ENCODE measurements at places on chromosomes 2 and 18.

DNA sequence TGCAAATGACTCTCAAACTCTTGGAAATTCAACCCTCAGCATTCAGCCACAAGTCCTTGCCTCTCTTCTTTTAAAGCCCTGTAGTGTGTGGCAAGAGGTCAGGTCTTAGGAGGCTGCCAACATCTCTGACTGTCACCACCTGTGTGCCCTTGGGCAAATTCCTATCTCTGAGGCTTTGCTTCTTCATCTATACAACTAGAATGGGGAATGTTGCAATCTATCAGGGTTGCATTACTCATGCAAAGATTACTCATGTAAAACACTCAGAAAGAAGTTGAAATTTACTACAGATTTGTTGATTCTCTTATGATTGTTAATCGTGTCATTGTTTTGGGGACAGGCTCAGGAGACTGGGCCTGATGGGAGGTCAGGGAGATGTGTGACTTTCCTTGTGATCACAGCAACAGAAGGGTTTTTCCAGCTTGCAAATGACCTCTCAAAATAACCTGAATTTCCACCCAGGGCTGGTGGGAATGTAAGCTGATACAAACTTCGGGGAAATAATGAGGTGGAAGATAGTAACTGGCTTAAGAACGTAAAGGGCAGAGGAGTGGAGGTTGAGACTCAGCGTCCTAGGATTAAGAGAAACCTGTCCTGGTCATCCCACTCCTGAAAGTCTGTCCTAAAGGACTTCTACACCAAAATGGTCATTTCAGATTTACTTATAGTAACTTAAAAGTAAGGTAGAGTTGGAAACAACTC, 32.1 kb upstream of the SIGLEC15 start:
- no peak for DNase-seq

DNA sequence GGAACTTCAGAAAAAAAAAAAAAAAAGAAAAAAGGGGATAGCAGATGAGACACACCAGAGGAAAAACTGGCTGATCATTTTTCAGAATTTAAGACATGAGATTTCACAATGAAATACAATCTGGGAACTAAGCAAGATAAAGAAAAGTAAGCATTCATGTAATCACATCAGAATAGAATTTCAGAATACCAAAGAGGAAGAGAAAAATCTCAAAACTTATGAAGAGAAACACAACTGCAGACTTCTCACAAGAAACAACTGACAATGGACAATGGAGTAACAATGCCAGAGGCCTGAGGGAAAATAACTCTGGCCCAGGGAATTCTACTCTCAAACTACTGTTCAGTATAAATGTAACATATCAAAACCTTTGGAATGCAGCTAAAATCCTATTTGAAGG, 13.2 kb upstream of the RRM2 start:
- DNase-seq = no peak

DNA sequence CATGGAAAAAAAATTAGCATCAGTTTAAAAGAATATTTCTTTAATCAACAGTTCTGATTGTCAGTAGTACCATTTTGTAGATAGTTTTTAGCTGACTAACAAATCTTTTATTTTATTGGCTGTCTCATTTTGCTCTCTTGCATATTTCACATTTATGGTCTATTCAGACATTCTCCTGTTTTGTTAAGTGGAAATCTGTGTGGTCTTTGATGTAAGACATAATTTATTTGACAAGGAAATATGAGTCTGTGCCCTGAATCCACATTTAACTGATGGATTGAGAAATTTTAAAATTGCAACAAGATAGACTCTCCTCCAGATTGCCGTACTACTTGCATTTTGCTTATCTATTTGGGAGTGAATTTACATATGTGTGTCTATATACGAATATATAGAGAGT, 96.3 kb upstream of the ATP5MC3 start:
- DNase-seq = no peak

GRCh38 chr2:109275120-109276012, 146.4 kb downstream of the SH3RF3 start:
- DNase-seq = no peak

DNA sequence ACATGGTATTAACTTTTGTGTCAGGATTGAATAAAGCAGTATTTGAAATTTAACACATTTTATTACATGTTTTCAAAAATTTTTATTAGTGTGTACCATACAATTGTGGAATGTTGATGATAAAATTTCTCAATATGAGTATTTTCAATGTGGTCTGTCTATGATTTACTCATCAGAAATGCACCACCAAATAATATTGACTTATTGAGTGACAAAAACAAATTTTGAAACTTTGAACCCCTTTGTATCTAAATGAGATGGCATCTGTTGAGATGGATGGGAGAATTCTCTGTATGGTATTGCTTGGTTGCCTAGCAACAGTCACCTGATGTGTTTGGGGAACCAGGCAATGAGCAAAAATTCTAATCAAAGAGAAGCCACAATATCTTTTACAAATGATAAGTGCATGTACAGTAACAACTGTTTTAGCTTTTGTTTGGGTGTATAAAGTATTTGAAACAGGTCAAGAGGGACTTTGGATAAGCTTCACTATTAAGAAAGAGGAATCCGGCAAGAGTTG, 400.1 kb downstream of the CCDC85A start:
- DNase-seq = no peak

DNA sequence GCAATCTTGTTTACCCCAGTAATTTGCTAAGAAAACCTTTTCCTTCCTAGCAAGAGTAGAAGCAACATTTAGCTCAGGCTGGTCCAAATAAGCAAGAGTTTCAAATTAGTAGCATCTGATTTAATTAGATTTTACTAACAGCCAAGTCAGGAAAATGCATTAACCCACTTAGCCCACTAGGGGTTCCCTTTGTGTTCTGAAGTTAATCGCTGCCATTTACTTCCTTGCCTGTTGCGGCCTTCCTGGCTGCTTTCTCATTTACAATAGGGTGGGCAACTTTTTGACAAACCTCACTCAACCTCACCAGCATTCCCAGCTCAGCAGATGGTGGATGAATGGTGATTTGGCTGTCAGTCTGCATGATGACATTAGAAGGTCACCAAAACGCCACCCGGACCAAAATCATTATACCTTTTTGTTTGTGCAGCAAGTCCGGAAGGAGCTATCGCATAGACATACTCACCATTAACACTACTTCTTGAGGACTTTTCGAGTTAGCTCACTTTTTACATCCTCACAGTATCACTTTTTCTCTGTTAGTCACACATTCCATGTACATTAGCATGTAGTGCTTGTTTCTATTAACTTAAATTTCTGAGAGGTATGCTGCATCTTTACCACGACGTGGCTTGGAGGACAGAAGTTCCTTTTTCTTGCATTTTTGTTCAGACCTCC, 101.5 kb upstream of the SETBP1 start:
- no peak for DNase-seq

DNA sequence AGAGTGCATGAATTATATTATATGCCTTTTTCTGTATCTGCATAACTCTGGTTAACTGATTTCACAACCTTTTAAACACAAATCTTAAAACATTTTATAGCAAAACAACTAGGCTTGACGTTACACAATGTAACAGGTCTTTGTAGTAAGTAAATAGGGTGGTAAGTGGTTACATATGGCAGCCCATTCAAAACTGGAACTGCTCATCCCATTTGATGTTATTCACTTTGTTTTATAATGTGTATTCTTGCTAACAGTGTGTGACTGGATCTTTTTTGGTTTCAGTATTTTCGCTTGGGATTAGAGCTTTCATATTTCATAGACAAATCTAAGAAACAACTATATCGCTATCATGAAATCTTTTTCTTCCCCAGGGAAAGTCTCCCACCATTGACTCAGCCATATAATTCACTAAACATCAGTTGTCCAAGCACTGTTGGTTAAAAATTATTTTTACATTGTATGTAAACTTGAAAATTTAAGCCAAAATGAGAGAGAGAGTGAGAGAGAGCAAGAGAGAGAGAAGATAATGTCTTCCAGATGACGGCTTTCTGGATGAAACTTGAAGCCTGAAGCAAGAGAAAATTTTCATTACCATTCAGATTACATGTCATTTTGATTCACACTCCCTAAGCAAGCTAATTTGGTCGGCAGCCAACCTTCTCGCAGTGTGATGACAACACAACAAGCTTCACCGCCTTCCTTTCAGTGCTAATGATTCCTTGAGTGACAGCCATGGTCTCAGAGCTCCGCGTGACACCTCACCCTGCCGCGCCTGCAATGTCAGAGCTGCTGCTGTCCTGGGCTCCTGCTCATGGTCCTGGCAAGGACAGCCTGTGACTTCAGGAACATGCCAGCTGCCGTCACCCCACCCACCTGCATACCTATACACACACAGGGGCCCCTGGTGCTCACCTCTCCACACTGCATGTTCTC, 946.9 kb upstream of the SOX11 start:
- DNase-seq = no peak

GRCh38 chr2:144010096-144010836, 509.7 kb downstream of the ZEB2 start:
- DNase-seq = no peak

- DNase-seq = no peak
Observed at GRCh38 chr2:129748653-129749052, 230.8 kb upstream of the RAB6C start.

- no peak for DNase-seq
Observed at GRCh38 chr2:63893163-63893562, 51.5 kb downstream of the UGP2 start.

GRCh38 chr2:238305092-238305862, 15.0 kb upstream of the TRAF3IP1 start:
- no peak for DNase-seq

- DNase-seq = no peak
Observed at GRCh38 chr2:40874380-40874779, 422.5 kb upstream of the SLC8A1 start.

GRCh38 chr2:219538504-219538951, 5.1 kb downstream of the CHPF start:
- DNase-seq = no peak

GRCh38 chr2:190376591-190377245, 31.4 kb upstream of the MFSD6 start:
- DNase-seq = no peak

- peak; percentile 62 for DNase-seq
Observed at GRCh38 chr18:12934454-12935071, 13.2 kb upstream of the SEH1L start.
